Chondrocyte (in vitro differentiated cells): ENCODE measurements at places on chromosomes 5 and 9. TPM values are rescaled to one million over a fixed set of nuclear protein-coding genes. Genes with fewer than 3 reads are reported as not detected.

ABLIM3 gene
- 7.6 to 16.0 TPM (median 15.4 TPM) in 3 replicates for total RNA-seq

DPYSL3 gene
- total RNA-seq: 60.2 to 63.1 TPM (median 60.4 TPM) in 3 replicates

SLC4A9 gene
- not detected in 3 replicates for total RNA-seq

LPAR1 gene
- total RNA-seq: 33.5 to 35.4 TPM (median 34.0 TPM) in 3 replicates

INSL4 gene
- total RNA-seq: not detected in 3 replicates

KIF27 gene
- 2.7 to 4.4 TPM (median 3.1 TPM) in 3 replicates for total RNA-seq

UQCRQ gene
- 378 to 436 TPM (median 403 TPM) in 3 replicates for total RNA-seq

N4BP3 gene
- total RNA-seq: 0.27 to 0.44 TPM (median 0.32 TPM) in 3 replicates

DMRT3 gene
- not detected in 3 replicates for total RNA-seq

DCTN4 gene
- 50.5 to 54.8 TPM (median 50.8 TPM) in 3 replicates for total RNA-seq

PCDHB3 gene
- 5.6 to 12.1 TPM (median 5.6 TPM) in 3 replicates for total RNA-seq

CPEB4 gene
- 24.7 to 27.7 TPM (median 27.1 TPM) in 3 replicates for total RNA-seq

DNA sequence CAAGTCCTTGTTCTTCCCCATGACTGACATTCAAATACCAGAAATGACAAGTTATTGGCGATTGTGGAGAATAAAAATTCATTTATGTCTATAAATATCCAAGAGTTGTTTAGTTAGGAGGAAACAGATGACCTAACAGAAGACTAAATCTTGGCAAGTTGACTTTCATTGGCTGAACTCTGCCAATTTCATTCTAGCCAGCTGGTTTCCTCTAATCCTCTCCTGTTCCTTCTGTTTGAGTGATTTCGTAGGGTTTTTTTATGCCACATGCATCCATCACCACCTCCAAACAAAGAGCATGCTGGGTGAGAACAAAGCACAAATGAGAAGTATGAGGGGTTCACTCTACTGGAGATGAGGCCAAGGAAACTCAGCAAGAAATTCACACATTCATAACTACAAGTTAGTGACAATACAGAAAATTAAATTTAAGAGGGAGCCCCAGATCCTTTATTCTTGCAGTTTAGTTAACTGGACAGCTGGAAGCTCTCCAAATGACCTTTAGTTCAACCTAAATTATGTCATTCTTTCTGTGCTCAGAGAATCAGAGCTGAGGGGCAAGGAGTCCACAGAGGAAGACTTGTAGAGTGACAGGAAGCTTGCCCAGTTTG, 932.0 kb downstream of the TLE4 start:
- DNase-seq: no peak

GRCh38 chr5:63831381-63831780, 130.9 kb downstream of the HTR1A start:
- DNase-seq: no peak

DNA sequence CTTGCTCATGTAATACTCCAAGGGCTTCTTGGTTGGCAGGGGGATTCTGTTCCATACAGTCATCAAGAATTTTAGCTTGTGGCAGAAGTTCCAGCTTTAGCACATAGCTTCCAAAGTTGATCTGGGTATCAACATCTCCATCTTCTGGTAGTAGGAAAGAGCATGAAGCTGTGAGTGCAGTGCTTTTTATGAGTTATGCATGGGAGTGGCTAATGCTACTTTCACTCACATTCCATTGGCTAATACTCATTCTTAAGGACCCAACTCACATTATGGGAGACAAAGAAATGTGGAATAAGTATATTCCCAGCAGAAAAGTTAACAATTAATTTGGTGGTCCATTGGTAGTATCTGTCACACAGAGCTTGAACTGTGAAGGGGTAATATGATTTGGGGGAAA, 194.2 kb upstream of the CHD1 start:
- DNase-seq: no peak

GRCh38 chr9:107635803-107636174, 146.2 kb upstream of the KLF4 start:
- no peak for DNase-seq

DNA sequence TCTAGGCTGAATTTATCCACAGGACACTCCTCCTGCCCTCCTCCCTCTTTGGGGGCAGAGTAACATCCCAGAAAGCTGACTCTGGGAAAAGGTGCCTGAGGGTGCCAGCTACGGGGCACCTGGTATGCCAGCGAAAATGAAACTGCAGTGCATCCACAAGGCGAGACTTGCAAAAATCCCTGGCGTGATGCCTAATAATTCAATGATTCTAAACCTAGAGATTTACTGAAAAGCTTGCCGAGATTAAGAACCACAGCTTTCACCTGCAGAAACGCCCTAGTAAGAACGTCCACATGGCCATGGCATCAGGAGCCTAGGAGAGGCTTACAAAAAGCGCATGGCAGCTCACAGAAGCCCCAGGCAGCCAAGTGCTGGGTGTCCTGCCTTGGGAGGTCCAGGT, 20.9 kb downstream of the CCNJL start:
- no peak for DNase-seq

- DNase-seq: no peak
Measured at GRCh38 chr5:125120012-125120411, 373.6 kb upstream of the ZNF608 start.

GRCh38 chr9:132185073-132186009, 23.5 kb downstream of the NTNG2 start:
- no peak for DNase-seq

DNA sequence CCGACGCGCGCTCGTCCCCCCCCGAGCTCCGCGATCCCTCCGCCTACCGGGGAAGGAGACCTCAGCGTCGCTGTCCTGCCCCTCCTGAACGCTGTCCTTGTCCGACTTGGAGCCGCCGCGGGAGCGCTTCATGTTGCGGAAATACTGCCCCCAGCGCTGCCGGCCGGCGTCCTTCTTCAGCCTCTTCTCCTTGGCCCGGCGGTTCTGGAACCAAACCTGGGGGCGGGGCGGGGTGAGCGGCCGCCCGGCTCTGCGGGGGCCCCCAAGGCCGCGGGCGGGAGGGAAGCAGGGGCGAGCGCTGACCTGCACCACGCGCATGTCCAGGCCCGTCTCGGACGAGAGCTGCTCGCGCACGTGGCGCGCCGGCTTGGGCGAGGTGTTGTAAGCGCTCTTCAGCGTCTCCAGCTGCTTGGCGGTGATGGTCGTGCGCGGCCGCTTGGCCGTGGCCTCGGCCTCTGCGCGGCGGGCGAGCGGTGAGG, 6.3 kb downstream of the LHX3 start:
- DNase-seq: no peak

DNA sequence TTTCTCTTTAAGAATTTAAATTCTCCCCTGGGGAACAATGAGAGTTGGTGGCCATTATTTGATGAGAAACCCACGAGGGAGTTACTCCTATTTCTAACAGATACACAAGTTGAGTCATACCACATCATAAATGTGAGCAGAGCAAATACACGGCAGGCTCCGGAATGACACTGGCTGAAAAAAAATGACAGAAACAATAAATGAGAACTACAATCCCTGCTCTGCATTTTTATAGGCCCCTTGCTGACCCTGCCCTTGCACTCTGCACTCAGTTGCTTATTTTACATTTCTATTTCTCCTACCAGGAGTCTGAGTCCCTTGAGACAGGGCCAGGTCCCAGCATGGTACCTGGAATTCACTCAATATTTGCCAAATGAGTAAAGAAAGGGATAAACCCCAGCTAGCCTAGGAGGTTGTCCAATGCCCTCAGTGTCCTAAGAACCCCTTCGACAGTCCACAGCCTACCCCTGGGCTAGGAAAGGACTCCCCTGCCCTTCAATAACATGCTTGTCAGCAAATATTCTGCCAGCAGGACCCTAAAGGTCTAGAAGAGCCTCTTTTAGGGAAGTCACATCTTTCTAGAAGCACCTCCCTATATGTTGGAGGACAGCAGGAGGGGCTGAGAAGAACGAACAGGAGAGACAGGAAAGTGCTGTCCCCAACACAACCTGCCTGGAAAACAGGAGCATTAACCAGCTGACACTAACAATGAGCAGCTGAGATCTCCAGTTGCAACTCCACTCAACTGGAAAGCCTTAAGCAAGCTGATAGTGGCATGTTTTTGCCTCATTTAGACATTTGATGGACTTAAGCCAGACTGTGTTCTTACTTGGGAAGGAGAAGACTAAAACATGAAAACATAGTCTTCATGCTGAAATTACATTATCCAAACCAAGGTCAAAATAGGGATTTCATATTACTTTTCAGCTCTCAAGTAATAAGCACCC, 191.2 kb downstream of the ACTL7B start:
- no peak for DNase-seq

GRCh38 chr5:170426149-170426767, 37.1 kb upstream of the KCNMB1 start:
- DNase-seq: no peak

GRCh38 chr5:74261866-74262265, 378.7 kb downstream of the ENC1 start:
- no peak for DNase-seq

- DNase-seq: no peak
Measured at GRCh38 chr9:110926828-110927487, 111.3 kb downstream of the LPAR1 start.

DNA sequence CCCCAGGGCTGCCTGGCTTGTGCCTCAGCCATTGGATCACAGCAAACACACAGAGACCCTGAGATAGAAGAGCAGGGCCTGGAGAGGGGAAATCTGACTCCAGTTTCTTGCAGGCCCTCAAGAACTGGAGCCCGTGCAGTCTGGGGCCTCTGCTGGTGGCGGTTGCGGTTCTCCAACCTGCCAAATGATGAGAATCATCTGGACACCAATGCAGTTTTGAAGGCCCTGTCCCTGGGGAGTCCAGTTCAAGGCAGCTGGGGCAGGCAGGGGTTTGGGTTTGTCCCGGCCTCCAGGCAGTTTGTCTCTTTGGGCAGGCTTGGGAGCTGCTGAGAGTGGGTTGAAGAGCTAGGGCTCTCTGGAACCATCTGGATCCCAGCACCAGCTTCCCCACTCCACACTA, 7.4 kb downstream of the NKX2-5 start:
- peak; percentile 52 for DNase-seq

DNA sequence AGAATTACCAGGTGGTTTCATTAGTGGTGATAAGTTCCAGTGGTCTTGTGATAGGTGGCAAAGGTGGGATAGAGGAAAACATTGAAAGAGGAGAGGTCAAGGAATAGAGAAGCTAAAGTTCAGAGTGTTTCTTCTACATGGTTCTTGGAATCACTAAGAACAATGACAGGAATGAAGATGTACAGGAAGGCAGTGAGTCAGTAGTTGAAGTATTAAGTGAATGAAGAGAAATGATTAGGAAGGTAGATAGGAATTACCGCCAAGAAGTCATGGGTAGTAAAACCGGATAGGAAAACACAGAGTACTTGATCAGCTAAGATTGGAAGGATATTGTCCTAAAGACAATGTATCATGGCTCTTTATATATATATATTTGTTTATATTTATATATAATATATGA, 37.9 kb upstream of the RASA1 start:
- DNase-seq: no peak

- DNase-seq: no peak
Measured at GRCh38 chr9:134329576-134329855, 3.3 kb downstream of the RXRA start.

- no peak for DNase-seq
Measured at GRCh38 chr5:10467281-10468198, 25.9 kb downstream of the ROPN1L start.

GRCh38 chr5:51395666-51396356, 12.6 kb downstream of the ISL1 start:
- no peak for DNase-seq

DNA sequence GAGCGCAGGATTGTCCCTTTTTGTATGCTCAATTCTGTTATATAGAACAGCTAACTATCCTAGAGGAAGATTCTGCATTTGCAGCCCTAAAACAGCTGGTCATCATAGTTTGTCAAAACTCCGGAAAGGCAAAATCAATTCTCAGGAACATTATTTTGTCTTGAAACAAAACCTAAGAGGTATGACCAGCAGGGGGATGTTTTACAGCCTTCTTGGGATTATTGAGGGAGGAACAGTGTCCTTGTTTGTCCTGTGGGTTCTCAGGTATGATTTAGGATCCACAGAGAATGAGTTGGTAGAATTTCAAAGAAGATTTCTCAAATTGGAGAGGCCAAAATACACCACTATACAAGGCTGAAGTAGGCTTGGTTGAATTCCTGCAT, 136.4 kb downstream of the ZSWIM6 start:
- DNase-seq: no peak
